Mammary epithelial cell (primary cell): ENCODE measurements at places on chromosomes 11 and 22. TPM values are rescaled to one million over a fixed set of nuclear protein-coding genes. Genes with fewer than 3 reads are reported as not detected.

DNA sequence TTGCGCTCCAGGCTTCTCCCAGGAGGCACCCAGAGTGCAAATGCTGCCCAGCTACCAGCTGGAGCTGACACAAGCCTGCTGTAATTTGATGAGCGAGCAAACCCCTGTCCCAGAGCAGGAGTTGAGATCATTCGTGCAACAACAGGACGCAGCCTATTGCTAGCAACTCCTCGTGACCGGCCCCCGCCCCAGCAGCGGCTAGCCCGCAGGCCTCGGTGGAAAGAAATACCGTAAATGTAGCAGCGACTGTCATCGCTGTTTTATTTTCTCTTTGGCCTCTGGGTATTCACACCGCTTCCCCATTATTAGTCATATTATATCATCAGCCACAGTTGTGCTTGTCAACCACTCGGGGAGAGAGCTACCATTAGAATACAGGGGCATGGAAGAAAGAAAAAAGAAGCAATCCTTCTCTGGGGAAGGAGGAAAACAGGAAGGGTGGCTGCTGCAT is 59.2 kb upstream of the ATXN10 start:
- DNase-seq, result peak; percentile 91

DNA sequence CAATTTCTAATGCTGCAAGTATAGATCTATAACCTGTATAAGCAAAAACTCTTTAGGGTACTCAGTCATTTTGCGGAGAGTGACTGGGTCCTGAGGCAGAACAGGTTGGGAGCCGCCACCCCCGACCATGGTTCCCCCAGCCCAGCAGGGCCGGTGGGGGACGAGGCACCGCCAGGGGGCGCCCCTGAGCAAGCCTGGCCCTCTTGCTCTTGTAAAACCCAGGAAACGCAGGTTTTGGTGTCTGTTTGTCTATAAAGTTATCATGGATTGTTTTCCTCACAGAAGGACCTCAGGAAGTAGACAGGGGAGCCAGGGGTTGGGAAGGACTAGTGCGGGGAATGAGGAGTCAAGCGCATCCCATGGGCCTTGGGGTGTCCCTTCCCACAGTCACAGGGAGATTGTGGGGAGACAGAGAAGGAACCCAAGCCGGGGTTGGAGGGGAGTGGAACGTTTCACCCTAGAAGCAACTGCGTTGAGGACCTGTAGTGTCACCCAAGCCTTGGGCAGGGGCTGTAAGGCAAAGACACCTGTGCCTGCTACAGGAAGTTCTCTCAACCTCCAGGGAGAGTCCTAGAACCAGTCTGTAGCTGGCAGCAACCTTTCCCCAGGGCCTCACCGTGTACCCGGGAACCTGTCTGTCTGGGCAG is 26.4 kb downstream of the KCTD17 start:
- peak; percentile 7 for DNase-seq

- no peak for DNase-seq
Measured at GRCh38 chr11:68935066-68935465, 31.4 kb downstream of the IGHMBP2 start.

DNA sequence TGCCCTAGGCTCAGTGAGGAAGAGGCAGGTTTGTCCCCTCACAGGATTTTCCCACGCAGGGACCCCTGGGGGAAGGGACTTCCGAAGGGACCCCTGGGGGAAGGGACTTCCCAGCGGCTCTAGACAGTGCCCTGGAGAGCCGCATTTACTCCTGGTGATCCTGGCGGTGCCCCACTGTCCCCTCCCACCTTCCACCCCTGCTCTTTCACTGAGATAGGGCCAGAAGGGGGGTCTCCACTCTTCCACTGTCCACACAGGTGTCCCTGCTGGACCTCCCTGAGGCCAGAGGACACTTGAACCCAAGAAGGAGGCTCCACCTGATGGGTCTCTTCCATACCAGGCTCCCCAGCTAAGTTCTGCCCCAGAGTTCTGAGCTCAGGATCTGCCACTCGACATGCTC is 1333.9 kb downstream of the BRD1 start:
- DNase-seq, result no peak

DNA sequence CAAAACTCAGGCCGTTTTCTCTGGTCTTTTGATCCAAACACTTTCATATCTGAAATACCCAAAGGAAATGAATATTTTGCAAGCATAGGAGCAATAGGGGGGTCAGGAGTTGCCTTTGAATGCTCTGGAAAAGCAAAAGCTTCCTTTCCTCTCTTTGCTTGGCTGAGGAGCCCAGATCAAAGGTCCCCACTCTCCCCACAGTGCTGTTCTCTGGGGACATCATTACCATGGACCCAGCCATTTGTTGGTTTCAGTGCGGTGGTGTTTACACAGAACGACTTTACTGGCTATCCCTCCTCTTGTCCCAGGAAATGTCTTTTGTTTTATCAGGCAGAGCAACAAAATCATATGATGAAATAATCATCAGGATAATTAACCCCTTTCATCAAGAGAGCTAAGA is 1089.1 kb downstream of the TBC1D22A start:
- no peak for DNase-seq

DNA sequence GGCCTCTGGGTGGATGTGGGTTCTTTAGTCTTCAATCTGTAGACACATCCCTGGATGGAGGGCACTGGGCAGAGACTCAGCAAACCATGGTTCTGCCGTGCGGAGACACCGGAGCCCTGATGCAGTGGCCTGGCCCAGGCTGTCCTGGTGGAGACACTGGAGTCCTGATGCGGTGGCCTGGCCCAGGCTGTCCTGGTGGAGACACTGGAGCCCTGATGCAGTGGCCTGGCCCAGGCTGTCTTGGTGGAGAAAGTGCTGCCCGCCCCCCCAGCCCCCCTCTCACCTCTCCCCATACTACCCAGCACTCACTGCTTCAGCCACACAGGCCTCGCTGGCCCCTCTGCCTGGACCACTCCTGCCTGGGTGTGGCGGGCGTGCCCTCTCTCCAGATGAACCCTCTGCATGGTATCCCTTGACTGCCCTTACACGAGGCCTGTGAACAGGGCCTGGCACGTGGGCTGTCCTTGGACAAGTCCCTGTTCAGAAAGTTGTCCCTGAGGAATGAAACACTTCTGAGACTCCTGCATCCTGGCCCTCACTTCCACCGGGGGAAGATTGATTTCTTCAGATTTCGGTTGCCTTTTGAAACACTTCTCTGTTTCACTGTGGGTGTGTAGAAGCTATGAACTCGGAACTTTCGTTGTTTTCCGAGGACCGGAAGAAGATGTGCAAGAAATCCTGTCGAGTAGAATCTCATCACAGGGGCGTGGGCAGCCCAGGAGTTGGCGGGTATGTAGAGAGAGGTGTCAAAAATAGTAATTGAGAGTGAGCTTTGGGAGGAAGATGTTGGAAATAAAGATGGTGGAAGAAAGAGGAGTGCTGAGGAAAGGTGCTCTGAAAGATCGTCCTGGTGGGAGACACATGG is 26.2 kb downstream of the IGHMBP2 start:
- DNase-seq, result no peak

- DNase-seq, result no peak
Measured at GRCh38 chr11:44797886-44798606, 71.3 kb downstream of the TSPAN18 start.

- peak; percentile 6 for DNase-seq
Measured at GRCh38 chr11:108432783-108433182, 34.5 kb downstream of the C11orf65 start.

GRCh38 chr11:14359501-14360031 is 583 bp upstream of the RRAS2 start:
- no peak for DNase-seq

- no peak for DNase-seq
Measured at GRCh38 chr11:119784421-119784820, 55.4 kb upstream of the NECTIN1 start.

GRCh38 chr22:37918580-37919270 is 12.6 kb downstream of the MICALL1 start:
- DNase-seq, result no peak

- DNase-seq, result no peak
Measured at GRCh38 chr22:23504516-23504915, 75.6 kb downstream of the IGLL1 start.

- no peak for DNase-seq
Measured at GRCh38 chr11:8683115-8683807, 669 bp downstream of the RPL27A start.

MMP8 gene
- not detected in 2 replicates for total RNA-seq

PDE2A gene
- 1.0 TPM for total RNA-seq

SLC22A6 gene
- not detected in 2 replicates for total RNA-seq

PSMC3 gene
- total RNA-seq, result 72.7 TPM

CALCA gene
- not detected for total RNA-seq

SLC2A11 gene
- 14.7 and 15.3 TPM in 2 replicates for total RNA-seq
